ENCODE measurements at places on chromosomes 3 and 15. TPM values are rescaled to one million over a fixed set of nuclear protein-coding genes. Genes with fewer than 3 reads are reported as not detected.

- DNase-seq = no peak
- H3K36me3 ChIP-seq = no peaks in the 10 kb centered on the region
Observed at GRCh38 chr3:155504682-155505081, 211.2 kb upstream of the STRIT1 start.

- no peaks in the 10 kb centered on the region for H3K36me3 ChIP-seq
- H3K4me3 ChIP-seq = no peak overlapping the region
- no peaks in the 10 kb centered on the region for H3K27me3 ChIP-seq
- no peak overlapping the region for H3K27ac ChIP-seq
Observed at GRCh38 chr3:126620738-126621137, 34.2 kb downstream of the TXNRD3 start.

DNA sequence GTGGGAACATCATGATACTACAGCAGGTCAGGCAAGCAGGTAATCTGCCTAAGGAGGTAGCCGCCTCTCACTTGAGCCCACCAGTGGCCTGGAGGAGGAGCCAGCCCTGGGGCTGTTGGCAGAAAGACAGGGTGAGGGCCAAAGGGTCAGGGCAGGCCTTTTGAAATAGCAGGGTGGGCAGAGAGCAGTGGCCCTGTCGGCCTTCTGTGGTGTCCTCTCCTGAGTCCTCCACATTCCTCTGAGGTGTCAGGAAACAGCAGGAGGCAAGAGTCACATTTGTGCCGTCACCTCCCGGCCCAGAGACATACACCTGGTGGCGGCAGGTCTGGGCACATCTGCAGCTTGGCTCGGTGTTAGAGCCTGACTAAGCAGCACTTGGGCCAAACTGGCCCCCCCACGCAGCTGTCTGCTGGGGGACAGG is 3.9 kb upstream of the BNC1 start:
- no peak overlapping the region for H3K27ac ChIP-seq
- peaks cover 3% of the 10 kb centered on the region for H3K4me1 ChIP-seq
- peaks cover 55% of the 10 kb centered on the region for H3K27me3 ChIP-seq

GRCh38 chr15:69881766-69882165 is 216.0 kb downstream of the TLE3 start:
- H3K27ac ChIP-seq = no peak overlapping the region
- peaks cover 12% of the 10 kb centered on the region for H3K27me3 ChIP-seq
- no peaks in the 10 kb centered on the region for H3K4me1 ChIP-seq
- H3K36me3 ChIP-seq = no peaks in the 10 kb centered on the region

- H3K4me3 ChIP-seq = no peak overlapping the region
- no peak overlapping the region for H3K27ac ChIP-seq
- DNase-seq = no peak
- H3K4me1 ChIP-seq = no peaks in the 10 kb centered on the region
- no peaks in the 10 kb centered on the region for H3K36me3 ChIP-seq
- H3K27me3 ChIP-seq = no peaks in the 10 kb centered on the region
Observed at GRCh38 chr3:97009427-97010019, 195.1 kb downstream of the EPHA6 start.

DNA sequence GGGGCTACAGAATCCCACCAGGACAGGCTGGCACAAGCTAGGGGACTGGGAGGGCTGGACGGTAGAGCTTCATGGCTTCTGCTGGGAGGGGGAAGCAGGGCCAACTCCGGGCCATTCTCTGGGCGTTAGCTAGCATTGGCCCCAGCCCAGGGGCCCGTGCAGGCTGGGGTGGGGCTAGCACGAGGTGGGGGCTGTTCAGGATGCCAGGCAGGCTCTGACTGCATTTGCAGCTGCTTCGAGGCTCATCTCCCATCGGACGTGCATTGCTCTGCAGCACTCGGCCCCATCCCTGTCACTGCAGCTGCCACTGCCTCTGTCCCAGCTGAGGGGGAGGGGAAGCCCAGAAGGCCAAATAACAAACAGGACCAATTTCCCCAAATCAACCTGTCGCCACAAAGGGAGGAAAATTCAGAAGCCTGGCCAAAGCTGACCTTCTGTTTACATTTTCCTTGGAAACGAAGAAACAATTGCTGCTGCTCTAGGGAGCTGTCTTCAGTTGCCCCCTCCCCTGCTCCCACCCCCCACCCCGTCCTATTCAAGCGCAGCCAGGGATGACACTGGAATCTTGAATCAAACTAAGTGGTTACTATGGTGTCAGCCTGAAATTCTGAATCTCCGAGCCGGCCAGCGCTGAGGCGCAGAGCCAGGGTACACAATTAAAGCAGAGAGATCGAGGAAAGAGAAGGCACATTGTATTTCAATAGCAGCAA is 138.8 kb upstream of the PRR20G start:
- H3K27me3 ChIP-seq = peaks cover 22% of the 10 kb centered on the region
- no peak overlapping the region for H3K27ac ChIP-seq
- H3K36me3 ChIP-seq = no peaks in the 10 kb centered on the region

DNA sequence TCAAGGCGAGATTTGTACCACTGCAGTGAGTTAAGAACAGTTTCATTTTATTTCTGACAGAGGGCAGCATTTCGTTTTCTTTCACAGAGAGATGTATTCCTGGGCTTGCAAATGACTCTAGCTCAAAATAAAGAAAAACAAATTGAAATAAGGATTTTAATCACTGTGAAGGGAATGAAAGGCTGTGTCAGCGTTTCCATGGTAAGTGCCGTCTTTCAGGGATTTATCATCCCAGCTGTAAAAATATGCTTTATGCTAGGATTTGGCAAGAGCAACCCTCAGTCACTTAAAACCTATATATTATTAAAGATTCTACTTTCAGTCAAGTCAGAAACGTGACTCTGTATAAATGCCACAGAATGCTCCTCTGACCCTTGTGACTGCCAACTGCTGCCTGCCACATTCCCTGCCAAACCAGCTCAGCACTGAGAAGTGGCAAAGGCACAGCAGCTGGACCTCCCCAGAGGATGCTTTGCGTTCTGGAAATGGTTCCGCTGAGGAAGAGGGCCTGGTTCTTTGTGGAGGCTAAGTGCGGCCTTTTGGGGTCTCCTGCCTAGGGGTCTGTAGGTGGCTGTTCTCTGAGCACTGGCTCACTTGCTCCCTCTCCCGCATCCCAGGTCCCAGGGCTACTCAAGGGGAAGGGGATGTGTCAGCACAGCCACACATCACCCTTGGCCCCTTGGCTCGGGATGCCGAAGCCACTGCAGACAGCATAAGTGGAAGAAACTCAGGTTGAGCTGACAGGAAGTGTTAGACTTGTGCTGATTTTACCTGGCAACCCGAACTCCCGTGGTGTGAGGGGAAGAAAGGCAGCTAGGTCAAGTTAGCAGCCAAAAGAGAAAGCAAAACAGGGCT is 56.6 kb upstream of the POMGNT2 start:
- DNase-seq = peak; percentile 79
- H3K4me3 ChIP-seq = peak overlapping the region; percentile 72
- no peaks in the 10 kb centered on the region for H3K27me3 ChIP-seq

DNA sequence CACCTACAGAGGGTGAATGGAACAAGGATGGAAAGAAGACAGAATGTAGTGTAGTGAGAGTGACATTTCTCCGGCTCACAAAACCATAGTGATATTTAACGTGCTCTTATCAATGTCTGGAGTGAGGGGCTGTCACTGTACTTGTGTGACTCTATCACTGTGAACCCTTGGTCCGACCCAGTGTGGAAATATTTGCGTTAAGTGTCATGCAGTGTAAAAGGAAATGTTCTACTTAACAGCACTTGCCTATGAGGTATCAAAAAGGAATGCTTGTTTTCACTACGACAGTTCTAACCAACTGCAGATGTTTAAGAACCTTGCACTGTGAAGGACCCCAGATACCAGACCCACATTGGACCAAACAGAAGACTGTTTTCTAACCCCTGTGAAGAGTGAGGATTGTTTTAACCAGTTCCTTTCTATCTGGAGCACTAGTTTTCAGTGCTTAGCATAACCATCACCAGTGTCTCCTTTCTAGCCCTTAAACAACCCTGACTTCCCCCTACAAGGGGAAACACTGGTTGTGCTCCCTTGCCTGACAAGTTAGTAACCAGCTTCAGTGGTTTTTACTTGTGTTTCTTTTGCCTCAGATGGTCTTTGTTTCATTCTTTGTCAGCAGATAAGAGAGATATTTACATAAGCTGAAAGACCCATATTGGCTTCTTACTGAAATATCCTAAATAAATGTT is 144.7 kb upstream of the ABHD17C start:
- no peak for DNase-seq
- no peak overlapping the region for H3K27ac ChIP-seq
- no peak overlapping the region for H3K4me3 ChIP-seq
- H3K36me3 ChIP-seq = no peaks in the 10 kb centered on the region
- no peaks in the 10 kb centered on the region for H3K4me1 ChIP-seq

DNA sequence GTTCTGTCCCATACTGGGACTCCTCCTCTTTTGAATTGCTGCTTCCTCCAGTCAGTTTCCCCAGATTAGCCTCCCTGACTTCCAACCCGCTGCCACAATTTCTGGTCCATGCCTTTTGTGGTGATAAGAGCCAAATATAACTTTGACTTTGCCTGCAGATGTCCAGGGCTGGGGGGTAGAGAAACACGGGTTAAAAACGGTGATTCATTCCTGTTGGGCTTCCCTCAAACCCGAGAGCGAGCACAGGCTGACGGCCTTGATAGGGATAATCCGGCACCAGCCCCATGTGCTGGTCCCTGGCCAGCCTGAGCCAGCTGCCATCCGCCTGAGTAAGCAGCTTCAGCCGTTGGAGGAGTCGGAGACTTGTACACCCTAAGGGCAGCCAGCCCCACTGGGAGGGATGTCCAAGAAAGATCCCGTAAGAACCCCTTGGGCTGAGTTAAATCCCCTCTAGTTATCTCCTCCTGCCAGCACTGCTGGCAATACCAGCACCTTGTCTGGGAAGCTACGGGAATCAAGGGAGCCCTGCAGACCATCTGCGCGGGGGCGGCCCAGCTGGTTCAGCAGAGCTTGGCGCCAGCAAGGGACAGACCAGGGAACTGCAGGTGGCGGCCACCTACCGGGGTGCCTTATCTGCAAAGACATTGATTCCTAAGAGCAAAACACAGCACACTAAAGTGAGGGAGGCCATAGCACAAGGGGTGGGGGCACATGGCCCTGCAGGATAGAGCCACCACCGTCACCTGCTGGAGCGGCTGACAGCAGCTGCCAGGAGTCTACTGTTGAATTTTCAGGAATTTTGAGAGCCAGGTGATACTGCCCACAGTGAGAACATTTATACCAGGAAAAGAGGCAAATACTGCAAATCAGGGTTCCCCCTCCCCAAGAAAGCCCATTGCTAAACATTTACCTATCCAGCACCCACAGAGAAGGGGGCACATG is 18.1 kb downstream of the CSPG4 start:
- H3K4me1 ChIP-seq = peaks cover 39% of the 10 kb centered on the region
- no peak overlapping the region for H3K4me3 ChIP-seq
- no peak for DNase-seq
- H3K27me3 ChIP-seq = peaks cover 6% of the 10 kb centered on the region

DNA sequence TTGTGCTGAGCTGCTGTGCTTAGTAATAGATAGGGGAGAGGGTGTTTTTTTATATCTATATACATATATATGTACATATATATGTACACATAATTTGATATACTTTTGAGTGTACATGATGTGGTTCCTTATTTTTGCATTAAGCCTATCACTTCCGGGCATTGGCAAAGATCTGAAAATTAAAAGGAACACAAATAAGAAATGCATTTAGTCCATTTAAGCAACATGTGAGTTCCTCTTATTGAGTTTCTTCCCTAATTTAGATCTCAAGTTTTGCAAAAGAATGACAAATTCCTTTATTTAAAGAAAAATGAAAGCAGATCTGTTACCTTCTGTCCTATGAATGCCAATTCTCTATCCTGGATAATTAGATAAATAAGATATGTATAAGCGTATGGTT is 435.1 kb downstream of the LPP start:
- H3K27me3 ChIP-seq = no peaks in the 10 kb centered on the region
- H3K27ac ChIP-seq = no peak overlapping the region
- H3K4me3 ChIP-seq = no peak overlapping the region
- H3K36me3 ChIP-seq = no peaks in the 10 kb centered on the region
- DNase-seq = no peak

- H3K4me1 ChIP-seq = peaks cover 23% of the 10 kb centered on the region
- H3K4me3 ChIP-seq = no peak overlapping the region
- no peaks in the 10 kb centered on the region for H3K27me3 ChIP-seq
- no peak for DNase-seq
- H3K36me3 ChIP-seq = peaks cover 3% of the 10 kb centered on the region
Observed at GRCh38 chr3:72633534-72633933, 214.7 kb downstream of the SHQ1 start.

- no peaks in the 10 kb centered on the region for H3K36me3 ChIP-seq
- peaks cover 11% of the 10 kb centered on the region for H3K27me3 ChIP-seq
- DNase-seq = no peak
- H3K4me1 ChIP-seq = no peaks in the 10 kb centered on the region
- no peak overlapping the region for H3K27ac ChIP-seq
Observed at GRCh38 chr3:171790898-171791691, 19.2 kb downstream of the PLD1 start.

Gene GLDN
- not detected for total RNA-seq

Gene PEX11A
- total RNA-seq = 1.8 TPM

Gene GOLGA6L4
- 0.99 TPM for total RNA-seq

Gene TRH
- not detected for total RNA-seq

Gene ADAMTS17
- 5.1 TPM for total RNA-seq

Gene ROBO1
- total RNA-seq = 3.0 TPM

Gene COL7A1
- 1.2 TPM for total RNA-seq

Gene GOLGA6A
- not detected for total RNA-seq
